ENCODE measurements at places on chromosomes 2 and 18.

DNA sequence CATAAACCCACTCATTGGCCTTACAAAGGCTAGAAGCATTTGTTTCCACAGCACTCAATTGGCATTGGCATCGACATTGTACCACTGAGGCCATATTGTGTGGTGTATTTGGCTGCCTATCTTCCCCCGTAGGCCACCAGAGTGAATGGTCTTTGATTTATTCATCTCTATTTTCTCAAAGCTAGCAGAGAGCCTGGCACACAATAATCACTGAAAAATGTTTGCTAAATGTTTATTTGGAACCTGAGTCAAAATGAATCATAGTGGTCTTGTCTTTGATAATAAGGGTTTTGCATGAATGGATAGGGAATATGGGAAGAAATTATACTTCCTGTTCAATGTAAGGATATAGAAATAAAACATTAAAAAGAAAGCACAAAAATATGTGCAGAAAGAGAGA lies 107.3 kb upstream of the SLC8A1 start:
- no peak for DNase-seq

GRCh38 chr2:45840481-45840880 lies 189.0 kb downstream of the PRKCE start:
- DNase-seq, result no peak

DNA sequence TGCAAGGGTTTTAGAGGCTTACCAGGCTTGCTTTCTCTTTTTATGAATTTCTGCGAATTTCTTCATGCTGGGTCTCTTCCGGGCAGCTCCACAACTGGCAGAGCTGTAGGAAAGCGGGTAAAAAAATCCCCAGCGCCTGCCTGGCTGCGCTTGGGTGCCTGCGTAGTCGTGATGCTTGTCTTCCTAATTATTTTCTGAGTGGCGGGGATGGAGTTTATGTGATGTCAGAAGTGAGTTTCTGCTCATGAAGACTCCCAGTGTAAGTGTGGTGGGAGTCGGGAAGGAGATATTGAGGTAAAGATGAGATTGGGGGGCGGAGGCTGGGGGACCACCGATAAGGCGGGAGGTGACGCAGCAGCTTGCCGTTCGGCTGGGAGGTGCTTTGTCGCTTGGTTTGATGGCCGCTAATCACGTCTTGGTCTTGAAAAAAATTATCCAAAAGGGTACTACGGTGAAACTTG lies 229.8 kb downstream of the LDLRAD4 start:
- no peak for DNase-seq

DNA sequence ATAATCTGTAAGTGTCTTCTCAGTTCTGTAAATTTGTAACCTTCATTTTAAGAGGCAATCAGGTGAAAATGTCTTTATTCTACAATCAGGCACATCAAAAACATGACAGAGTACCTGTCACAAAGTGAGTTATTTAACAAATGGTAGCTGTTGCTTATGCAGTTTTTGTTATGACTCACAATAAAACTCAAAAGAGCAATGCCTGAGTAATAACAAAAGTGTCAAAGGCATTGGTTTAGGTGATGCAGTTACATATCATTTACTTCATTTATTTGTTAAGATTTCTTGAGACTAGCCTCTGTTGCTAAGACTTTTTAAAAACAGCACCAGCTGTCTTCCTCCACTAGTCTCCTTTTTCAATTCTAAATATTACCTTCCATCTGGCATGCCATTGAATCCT lies 177.8 kb downstream of the KIAA1328 start:
- no peak for DNase-seq

DNA sequence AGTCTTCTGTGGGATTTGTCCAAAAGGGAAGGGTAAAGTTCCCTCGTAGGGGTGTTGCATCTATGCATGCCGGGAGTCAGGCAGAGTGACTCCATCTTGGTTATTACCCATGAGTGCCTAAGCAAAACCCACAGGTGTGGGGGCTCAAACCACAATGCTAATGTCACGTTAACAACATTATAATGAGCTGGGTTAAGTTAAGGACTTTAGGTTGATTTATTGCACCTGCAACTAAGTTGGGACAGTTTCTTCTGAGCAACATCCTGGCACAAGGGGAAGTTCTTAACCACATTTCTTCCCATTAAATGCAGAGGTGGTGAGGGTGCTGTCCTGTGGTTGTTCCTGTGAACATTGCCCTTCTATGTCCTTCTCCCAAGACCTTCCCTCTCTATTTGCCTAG lies 1596.8 kb upstream of the SLC39A10 start:
- DNase-seq, result no peak

DNA sequence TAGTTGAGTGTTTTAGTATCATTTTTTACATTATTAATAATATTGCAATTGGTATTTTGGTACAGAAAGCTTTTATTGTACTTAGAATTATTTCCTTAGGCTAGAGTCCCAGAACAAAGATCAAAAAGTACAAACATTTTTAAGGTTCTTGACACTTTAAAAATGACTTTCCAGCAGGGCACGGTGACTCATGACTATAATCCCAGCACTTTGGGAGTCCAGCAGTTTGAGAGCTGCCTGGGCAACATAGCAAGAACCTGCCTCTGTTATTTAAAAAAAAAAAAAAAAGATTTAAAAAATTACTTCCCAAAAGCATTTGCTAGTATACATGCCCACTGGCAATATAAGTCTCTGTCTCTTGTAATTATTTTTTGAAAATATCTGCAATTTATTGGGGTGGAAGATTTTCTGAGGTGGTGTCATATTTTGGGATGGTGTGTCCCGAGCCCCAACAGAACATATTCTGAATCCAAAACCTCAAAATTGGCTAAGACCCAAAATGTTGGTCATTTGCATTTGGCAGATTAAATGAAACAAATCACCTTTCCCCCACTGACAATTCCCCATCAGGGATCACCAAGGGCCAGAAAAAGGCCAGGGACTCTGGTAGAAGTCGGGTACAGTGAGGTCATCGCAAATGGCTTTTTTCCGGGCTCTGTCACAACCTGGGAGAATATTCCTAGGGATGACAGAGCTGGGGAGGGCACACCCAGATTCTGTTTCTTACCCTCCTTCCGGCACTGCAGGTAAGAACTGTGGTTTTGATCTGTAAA lies 42.1 kb downstream of the NIFK start:
- no peak for DNase-seq

All from stimulated activated CD8-positive, alpha-beta memory T cell treated with anti-CD3 and anti-CD28 coated beads, Interleukin-7, amount 100 ng/mL, for 48 hours (primary cell).